ENCODE measurements at places on chromosomes 11 and 22. TPM values are rescaled to one million over a fixed set of nuclear protein-coding genes. Genes with fewer than 3 reads are reported as not detected.

DNA sequence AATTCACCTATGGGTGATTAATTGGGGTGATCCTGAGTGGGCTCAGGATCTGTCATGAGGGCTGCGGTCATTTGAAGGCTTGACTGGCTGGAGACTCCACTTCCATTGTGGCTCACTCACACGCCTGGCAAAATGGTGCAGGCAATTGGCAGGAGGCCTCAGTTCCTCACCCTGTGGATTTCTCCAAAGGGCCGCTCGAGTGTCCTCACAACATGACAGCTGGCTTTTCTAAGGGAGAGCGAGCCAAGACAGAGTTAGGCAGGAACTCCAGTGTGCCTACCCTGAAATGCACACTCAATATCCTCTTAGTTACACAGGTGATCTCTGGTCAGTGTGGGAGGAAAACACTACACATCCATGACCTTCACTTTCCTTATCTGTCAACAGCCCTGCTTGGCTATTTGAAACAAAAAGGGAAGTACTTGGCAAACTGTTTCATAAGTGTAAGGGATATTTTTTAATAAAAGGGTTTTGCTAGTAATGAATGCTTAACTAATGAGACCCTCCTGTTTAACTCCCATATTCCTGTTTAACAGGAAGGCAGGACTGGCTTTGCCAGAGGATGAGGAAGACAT is 25.7 kb downstream of the OSBP2 start:
- no peaks in the 10 kb centered on the region for H3K27me3 ChIP-seq
- DNase-seq, result no peak

The SCUBE1 gene
- not detected for total RNA-seq

The CBLIF gene
- not detected for total RNA-seq

DNA sequence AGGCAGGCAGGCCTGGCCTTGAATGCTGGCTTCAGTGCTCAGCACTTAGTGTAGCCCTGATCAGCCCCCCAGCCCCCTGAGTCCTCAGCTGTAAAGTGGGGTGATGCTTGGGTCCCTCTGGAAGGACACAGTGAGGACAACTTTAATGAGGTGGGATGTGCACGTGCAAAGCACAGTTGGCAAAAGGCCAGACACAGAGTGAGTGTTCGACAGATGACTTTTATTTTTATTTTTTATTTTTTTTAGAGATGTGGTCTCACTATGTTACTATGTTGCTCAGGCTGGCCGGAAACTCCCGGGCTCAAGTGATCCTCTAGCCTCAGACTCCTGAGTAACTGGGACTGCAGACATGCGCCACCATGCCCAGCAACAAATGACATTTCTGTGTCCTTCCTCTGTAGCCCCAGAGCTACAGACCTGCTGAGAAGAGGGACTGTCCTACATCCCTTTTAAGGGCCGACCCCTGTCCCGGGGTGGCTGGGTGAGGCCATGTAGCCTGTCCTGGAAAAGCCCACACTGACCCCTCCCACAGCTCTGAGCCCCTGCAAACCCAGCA is 6.9 kb upstream of the C11orf96 start:
- peaks cover 5% of the 10 kb centered on the region for H3K4me1 ChIP-seq
- H3K36me3 ChIP-seq, result no peaks in the 10 kb centered on the region
- no peak overlapping the region for H3K27ac ChIP-seq
- DNase-seq, result no peak
- peaks cover 24% of the 10 kb centered on the region for H3K27me3 ChIP-seq

DNA sequence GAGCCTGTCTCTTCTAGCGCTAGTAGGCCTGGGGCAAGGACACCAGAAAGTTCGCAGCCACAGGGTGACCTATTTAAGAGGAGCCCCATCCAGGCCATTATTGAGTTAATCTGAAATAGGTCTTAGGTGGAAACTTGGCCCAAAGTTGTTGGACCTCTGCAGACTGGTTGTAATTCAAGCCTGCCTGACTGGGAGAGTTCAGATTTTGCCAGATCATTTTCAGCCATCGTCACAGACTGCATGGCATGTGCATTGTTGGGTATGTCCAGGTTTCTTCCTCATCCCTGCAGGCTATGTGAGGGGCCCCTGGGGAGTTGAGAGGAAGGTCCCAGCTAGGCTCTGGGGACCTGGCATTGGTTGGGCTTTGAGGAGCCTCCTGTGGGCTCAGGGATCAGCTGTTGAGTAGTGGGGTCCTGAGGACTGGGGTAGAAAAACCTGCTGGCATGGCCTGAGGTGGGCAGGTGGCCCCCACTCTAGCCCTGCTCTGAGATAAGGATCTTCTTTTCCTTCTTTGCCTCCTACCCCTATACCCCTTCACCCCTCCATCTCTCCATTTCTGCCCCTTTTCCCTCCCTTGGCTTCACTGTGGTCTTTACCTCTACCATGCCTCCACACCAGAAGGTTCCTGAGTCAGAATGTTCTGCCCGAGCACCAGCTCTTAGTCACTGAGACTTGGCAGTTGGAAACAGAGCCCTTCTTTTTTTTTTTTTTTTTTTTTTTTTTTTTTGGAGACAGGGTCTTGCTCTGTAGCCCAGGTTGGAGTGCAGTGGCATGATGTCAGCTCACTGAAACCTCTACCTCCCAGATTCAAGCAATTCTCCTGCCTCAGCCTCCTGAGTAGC is 112.7 kb downstream of the MORC2 start:
- H3K27me3 ChIP-seq, result no peaks in the 10 kb centered on the region
- no peak overlapping the region for H3K27ac ChIP-seq
- no peaks in the 10 kb centered on the region for H3K4me1 ChIP-seq
- DNase-seq, result no peak
- no peak overlapping the region for H3K4me3 ChIP-seq

- H3K27ac ChIP-seq, result no peak overlapping the region
- peaks cover 7% of the 10 kb centered on the region for H3K27me3 ChIP-seq
- H3K36me3 ChIP-seq, result no peaks in the 10 kb centered on the region
Measured at GRCh38 chr11:60868682-60869450, 1.5 kb downstream of the ZP1 start.
